ENCODE measurements at places on chromosomes 1 and 21.
A peak's percentile ranks its signal among the peaks of the same experiment; 100 is the strongest.

GRCh38 chr1:202852163-202852904, 36.6 kb downstream of the RABIF start:
- peak; percentile 74 for DNase-seq

DNA sequence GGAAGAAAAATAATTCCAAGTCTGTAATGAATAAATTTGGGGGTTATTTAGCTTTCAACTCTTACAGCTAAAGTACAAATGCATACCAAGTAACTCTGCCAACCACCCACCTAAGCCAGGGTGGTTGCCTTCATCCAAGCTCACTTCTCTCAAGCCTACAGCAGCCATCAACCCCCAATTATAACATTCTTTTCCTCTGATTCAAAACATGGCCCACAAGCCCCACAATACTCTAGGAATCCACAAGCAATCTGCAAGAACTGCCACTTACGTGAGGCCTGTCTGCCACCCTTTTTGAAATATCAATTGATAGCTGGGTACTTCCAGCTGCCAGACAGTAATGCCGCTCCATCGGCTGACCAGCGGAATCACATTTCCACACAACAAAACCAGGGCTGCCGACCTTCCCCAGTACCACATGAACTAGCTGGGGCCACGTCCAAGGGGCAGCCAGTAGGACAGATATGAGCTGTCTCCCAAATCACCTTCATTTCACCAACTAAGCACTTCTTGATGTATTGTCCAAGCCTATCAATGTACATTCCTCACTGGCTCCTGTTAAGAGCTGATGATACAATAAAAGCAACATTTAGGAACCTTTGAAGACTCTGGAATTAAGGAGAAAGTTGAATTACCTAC, 3.2 kb downstream of the LBR start:
- peak; percentile 45 for DNase-seq

DNA sequence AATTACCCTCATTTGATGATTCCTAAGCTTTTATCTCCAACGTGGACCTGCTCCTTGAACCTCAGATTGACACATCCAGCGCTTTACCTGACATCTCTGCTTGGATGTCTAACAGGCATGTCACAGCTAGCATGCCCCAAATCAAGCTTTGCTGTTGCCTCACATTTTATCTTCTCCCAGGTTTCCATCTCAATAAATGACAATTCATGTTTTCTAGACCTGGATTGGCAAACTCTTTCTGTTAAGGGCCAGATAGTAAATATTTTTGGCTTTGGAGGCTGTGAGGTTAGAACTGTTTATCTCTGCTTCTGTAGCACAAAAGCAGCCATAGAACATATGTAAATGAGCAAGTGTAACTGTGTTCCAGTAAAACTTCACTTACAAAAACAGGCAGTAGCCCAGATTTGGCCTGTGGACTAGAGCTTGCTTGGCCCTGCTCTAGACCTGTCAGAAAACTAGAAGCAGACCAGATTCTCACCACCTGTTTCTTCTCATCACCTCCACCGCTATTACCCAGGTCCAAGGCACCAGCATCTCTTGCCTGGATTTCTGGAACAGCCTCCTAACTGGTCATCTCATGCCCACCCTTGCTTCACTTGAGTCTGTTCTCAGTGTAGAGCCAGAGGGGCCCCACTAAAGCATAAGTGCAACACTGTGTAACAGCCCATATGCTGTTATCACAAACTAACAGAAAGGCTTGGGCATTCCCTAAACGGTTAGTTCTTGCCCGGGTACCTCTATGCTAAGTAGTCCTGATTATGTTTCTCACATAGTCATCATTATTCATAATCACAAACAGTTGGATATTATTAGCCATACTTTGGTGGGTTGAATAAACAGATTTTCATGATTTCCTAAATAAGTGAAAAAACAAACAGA, 42.3 kb downstream of the UBE4B start:
- DNase-seq = no peak

- DNase-seq = no peak
Observed at GRCh38 chr21:38469642-38470041, 28.6 kb downstream of the ERG start.

GRCh38 chr1:57300186-57300585, 123.7 kb downstream of the DAB1 start:
- no peak for DNase-seq

- DNase-seq = no peak
Observed at GRCh38 chr21:42153746-42154145, 65.2 kb upstream of the ABCG1 start.

DNA sequence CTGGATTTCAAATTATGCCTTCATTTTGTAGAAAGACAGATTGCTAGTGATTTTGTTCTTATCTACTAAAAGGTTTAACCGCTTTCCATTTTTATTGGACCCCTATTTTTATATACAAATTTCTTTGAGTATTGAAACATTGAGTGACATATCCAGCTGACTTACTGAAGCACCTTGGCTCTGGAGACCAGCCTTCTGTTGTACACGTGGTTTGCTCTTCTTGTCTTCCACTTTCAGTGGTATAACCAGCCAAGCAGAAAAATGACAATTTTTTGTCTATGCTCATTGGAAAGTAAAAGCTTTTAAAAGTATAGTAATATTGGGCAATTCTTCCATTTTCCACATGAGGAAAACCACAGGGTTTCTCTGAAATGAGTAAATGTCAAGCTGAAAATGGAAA, 4.4 kb downstream of the F13B start:
- no peak for DNase-seq

- DNase-seq = peak; percentile 47
Observed at GRCh38 chr1:110011527-110012041, 22.8 kb upstream of the STRIP1 start.

DNA sequence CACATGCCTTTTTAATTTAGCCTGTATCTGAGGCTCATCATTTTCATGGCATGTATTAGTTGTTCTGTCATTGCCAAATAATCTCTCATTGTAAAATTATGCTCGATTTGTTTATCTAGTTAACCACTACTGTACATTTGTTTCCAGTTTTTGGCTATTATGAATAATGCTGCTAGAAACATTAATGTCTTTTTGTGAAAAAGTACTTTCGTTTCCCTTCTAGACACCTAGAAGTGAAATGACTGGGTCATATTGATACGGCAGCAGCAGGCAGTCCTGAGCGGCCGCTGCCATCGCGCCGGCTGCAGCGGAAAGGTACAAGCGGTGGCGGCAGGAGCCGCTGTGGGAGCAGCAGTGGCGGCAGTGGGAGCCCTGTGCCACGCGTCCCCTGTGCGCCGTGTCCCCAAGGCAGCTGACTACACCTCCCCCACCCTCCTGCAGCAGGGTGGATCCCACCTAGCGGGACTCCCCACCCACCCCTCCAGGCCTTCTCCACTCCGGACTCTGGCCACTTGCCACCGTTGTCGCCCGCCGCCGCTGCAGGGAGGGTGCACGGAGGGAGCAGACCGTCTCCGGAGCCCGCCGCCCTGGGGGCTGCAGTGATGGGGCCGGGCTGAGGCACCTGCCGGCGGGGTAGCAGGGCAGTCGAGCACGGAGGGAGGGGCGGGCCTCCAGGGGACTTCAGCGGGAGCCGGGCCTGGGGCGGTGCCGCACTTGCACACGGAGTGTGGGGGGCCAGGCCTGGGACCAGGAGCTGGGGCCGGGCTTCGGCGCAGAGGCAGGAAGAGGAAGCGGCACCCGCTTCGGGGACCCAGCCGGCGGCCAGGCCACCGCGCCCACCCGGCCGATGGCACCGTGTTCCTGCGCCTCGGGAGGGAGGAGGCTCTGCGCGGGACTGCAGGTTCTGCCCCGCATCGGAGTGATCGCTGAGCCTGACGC, 66.8 kb upstream of the RGS7 start:
- peak; percentile 28 for DNase-seq

- no peak for DNase-seq
Observed at GRCh38 chr1:20265250-20265649, 25.4 kb upstream of the VWA5B1 start.

GRCh38 chr1:62263006-62263813, 56.0 kb downstream of the KANK4 start:
- no peak for DNase-seq

- no peak for DNase-seq
Observed at GRCh38 chr1:213530611-213531320, 457.0 kb upstream of the PROX1 start.

DNA sequence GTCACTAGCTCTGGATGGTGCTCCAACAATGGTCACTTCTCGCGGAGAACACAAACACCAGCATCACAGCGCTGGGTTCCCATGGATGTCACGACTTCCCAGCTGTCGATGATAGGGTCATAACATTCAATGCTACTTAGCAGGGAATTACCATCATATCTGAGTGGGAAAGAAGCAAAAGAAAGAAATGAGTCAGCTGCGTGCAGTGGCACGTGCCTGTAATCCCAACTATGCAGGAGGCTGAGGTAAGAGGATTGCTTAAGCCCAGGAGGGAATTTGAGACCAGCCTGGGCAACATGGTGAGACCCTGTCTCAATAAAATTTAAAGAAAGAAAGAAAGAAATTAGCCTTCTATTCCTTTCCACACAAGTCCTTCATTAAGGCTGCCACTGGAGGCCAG, 3.6 kb upstream of the RABIF start:
- DNase-seq = no peak

Measured in HTR-8/SVneo (cell line).